ENCODE measurements at places on chromosomes 7 and 10.

DNA sequence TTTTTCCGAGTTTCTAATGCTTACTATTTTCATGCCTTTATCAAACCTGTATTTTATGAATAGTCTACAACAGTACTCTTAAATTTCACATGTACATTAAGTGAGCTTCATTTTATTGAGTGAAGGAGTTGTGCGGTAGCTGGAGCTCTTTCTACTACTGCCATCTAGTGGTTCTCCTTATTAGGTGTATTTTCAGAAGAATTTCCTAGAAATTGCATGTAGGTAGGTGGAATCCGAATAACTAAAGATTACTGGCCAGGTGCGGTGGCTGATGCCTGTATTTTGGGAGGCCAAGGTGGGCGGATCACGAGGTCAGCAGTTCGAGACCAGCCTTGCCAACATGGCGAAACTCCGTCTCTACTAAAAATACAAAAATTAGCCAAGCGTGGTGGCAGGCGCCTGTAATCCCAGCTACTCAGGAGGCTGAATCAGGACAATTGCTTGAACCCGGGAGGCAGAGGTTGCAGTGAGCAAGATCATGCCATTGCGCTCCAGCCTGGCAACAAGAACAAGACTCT, 38.3 kb downstream of the LRRC72 start:
- DNase-seq, result peak; percentile 60

- DNase-seq, result peak; percentile 37
Measured at GRCh38 chr7:1961701-1962276, 271.0 kb downstream of the MAD1L1 start.

- no peak for DNase-seq
Measured at GRCh38 chr7:91436655-91437054, 172.4 kb downstream of the FZD1 start.

DNA sequence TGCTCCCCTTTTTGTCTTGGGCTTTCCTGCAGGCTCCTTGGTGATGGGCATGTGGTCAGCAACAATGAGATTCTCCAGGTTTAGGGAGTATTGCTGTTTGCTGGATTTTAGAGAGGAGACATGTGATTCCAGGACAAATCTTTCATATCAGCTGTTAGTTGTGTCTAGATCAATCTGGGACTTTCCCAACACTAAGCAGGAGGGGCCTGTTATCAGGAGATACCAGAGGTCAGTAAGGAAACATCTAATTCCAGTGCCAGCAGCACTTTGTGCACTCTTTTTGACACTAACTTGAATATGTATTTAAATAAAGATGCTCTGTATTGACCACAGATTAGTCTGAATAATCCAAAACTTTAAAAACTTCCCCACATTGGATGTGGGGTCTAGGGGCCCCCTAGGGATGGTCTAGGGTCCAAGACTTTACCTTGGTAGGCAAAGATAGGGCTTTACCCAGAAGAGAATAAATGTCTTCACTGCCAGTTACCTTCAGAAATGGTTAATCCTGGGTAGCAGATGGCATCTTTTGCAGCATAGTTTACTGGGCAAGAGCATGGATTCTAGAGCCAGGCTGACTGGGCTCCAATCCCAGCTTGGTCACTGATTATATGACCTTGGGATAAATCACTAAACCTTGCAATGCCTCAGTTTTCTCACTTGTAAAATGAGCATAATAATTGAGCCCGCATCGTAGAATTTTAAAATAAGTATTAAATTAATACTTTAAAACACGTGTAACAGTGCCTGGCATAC, 6.4 kb upstream of the FIGNL1 start:
- DNase-seq, result no peak

- DNase-seq, result no peak
Measured at GRCh38 chr7:41892356-41893100, 189.6 kb upstream of the INHBA start.

- DNase-seq, result peak; percentile 59
Measured at GRCh38 chr10:124155781-124156435, 62.5 kb upstream of the CHST15 start.

DNA sequence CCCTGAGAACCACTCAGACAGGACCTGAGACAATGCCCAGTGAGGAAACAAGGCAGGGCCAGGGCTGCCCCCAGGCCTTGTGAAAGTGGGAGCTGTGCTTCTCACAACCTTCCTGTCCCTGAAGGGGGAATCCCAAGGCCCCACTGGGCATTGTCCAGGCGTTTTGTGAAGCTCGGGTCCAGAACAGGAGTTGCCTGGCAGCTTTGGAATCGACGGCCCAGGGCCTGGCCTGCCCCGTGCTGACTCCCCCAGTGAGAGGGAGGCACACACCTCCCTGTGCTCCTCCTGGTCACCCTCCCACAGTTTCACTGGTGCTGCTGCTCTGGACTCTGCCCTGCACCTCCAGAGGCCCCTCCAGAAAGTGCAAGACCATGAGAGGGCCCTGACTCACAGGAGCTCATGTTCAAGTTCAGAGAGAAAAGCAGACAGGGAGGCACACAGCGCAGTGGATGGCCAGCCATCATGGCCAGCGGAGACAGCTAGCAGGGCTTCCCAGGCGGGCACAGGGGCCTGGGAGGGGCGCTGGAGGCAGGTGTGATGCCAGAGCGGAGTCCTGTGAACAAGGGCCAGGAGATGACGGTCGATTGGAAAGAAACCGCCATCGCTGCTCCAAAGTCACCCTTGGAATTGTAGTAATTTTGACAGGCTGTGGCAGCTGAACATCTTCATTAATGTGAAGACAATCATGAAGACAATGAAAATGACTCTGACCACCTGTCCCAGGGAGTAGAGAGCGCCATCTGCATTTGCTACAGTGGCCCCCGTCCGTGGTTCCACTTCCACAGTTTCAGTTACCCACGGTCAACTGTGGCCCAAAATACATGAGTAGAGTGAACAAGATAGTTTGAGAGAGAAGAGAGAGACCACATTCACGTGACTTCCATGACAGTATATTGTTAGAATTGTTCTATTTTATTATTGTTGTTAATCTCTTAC, 103.7 kb downstream of the MKI67 start:
- no peak for DNase-seq

DNA sequence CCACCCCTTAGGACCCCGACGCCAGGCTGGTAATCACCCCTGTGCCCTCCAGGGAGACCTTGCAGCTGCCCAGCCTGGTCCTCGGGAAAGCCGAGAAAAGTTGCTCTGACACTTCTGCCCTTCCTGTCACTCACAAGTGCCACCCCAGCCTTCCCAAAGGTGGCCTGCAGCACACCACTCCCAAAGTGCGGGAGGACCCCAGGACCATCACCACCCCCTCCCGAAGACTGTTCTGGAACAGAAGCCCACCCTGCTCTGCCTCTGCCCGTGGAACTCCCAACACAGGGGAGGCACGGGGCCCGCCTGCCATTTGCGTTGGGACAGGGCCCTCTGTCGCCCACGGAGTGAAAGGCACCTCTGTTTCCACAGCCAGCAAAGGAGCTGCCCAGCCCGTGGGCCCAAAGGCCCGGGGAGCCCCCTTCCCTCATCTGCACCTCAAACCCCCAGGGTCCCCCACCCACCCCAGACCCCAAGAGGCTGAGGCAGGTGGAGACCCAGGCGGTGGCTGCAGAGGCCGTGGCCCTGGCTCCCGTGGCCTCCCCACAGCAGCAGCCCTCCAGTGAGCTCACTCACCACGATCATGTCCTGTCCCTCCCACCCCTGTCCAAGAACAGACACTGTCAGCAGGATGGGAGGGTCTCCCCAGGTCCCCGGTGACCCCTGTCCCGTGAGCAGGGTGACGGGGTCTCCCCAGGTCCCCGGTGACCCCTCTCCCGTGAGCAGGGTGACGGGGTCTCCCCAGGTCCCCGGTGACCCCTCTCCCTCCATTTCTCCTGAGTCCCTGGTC, 47.8 kb upstream of the PPP2R2D start:
- no peak for DNase-seq

DNA sequence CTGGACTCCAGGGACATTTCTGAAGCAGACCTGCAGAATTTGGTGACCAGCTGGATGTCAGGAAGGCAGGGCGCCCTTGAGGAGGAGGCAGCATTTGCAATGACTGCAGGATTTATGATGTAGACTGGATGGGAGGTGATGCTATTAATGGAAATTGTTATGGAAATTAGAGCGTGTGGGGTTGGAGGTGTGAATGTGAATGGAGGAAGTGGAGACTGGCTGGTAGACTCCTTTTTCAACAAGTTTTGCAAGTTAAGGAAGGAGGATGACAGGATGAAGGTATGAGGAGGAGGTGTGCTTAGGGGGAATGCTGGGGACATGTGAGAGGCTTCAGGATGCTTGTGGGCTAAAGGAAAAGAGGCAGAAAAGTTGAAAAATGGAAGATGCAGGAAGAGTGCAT, 137.0 kb downstream of the TMEM178B start:
- no peak for DNase-seq

- DNase-seq, result peak; percentile 70
Measured at GRCh38 chr7:4738711-4739527, 36.5 kb upstream of the AP5Z1 start.

DNA sequence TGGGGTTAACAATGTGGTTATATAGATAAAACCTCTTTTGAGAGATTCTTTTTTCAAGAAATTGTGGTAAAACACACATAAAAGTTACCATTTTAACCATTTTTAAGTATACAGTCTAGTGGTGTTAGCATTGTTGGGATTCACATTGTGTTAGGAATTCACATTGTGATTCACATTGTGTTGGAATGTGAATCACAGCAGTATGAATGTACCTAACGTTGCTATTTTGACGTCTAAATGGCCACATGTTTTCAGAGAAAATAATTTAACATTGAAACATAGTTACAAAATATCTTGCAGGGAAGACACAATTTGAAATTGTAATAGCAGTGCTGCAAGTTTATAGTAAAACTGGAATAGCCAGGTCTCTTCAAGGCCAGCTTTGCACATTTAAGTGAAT, 129.0 kb downstream of the BICC1 start:
- DNase-seq, result no peak

DNA sequence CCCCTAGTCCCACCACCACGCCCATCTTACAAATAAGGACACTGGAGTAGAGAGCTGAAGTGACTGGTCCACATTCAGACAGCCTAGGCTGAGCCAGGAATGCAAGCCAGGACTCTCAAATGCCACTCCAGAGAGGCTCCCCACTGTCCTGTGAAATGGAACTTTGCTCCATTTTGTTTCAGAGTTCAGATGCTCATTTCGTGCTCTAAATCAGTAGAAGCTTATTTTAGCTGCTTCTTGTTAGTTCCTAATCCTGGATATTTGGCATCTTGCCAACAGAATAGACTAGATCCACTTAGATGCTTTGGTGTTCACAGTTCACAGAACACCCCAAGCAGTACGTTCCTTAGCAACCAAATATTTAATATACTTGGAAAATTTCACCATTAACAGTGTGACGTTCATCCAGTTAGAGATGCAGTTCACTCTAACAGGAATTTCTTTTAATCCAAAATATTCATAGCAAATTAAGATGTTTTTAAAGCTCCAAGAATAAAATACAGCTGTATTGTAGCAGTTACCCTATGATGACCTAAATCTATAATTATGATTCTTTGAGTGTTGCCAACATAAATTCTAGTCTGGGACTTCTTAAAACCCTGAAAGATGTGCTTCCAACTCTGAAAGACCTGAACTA, 7.3 kb downstream of the MMP21 start:
- DNase-seq, result peak; percentile 43

DNA sequence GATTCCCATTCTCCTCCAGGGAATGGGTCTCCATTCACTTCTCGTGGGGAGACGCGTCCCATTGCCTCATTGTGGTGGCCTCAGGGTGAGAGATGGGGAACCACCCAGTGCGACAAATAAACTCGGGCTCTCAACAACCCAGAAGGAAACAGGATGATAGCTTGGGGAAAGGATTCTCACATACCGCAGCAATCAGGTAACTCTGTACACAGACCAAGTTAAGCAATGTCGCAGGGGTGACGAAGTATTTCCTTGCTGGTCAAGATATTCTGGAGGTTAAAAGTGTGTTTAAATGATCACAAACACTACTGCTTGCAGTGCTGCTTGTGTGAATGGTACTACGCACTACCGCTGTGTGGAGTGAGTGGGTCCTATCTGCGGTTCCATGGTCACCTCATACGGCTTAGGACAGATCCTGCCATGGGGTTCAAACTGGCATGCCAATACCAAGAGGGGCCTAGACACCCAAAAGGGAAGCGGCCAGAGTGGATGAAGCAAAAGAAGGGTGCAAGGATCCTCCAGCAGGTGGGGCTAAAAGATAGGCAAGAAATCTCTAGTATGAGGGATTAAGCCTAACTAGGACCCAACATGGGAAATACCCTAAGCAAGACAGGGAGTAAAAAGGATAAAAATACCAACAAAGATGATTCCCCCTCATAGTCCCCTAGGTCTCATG, 143.8 kb upstream of the TMEM106B start:
- peak; percentile 51 for DNase-seq

DNA sequence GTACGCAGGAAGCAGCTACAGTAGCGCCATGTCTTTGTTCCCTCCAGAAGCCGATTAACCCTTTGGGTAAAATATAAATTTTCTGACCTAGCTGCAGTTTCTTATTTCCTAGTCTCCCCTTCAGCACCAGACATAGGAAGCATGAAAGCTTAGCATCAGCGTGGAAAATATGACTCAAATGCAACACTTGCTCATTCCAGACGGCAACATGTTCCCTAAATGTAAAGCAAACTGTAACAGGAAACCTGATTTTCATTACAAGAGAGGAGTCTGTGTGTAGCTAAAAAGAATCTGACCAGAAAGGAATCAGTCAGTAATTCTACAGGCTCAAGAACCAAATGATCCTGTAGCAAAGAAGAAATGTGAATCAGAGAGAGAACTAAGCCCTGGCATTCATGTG, 219.2 kb downstream of the C7orf25 start:
- no peak for DNase-seq

DNA sequence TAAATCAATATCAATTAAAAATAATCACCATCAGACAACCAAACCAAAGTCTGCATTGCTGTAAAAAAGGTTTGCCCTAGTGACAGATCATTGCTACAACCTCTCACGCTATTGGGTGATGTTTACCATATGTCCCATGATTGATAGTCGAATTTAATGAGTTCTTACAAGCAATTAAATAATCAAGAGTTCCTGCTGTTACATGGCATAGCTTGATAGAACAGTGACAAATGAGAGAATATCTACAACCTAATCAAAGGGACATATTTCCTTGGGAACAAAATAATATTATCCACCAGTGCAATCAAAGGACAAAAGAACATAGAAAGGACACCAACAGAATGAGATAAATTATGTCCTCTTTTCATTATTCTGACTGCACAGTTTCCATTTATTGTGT, 387.4 kb downstream of the ETV1 start:
- no peak for DNase-seq

Measured in AG20443 (cell line).